Activated naive CD8-positive, alpha-beta T cell treated with anti-CD3 and anti-CD28 coated beads, Interleukin-2, amount 10 ng/mL, durations not matched to agents 7 days and 5 days (primary cell): ENCODE measurements at places on chromosomes 11 and 22. TPM values are rescaled to one million over a fixed set of nuclear protein-coding genes. Genes with fewer than 3 reads are reported as not detected.

GRCh38 chr11:3983101-3983500 lies 111.5 kb upstream of the RRM1 start:
- no peak for DNase-seq
- H3K36me3 ChIP-seq = peaks cover 23% of the 10 kb centered on the region
- H3K27ac ChIP-seq = peak overlapping the region; percentile 22
- peak overlapping the region; percentile 17 for H3K4me3 ChIP-seq
- no peaks in the 10 kb centered on the region for H3K27me3 ChIP-seq
- peaks cover 60% of the 10 kb centered on the region for H3K4me1 ChIP-seq

DNA sequence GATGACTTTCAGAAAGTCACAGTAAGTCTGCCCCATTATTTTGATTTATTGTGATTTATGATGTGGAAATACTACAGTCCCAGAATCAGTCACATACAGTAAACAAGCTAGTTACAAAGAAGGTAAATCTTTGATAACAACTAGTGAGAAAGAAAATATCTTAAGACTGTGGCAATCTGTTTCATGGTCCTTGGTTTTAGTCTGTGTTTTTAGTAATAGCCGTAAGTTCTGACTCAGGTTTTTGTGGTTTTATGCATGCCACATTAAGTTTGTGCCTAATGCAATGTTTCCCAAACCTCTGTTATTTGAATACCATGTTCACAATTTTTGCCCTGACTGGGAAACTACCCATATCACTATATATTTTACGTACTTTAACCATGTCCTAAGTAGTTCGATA lies 6.7 kb downstream of the CEP295 start:
- H3K36me3 ChIP-seq = peaks cover 26% of the 10 kb centered on the region
- no peak overlapping the region for H3K4me3 ChIP-seq
- DNase-seq = no peak
- H3K4me1 ChIP-seq = peaks cover 21% of the 10 kb centered on the region
- no peaks in the 10 kb centered on the region for H3K27me3 ChIP-seq

Gene HOATZ
- not detected for total RNA-seq

- no peaks in the 10 kb centered on the region for H3K27me3 ChIP-seq
- no peak for DNase-seq
- no peaks in the 10 kb centered on the region for H3K36me3 ChIP-seq
- no peak overlapping the region for H3K27ac ChIP-seq
- H3K4me3 ChIP-seq = no peak overlapping the region
Measured at GRCh38 chr11:99268886-99269285, 248.1 kb downstream of the CNTN5 start.

DNA sequence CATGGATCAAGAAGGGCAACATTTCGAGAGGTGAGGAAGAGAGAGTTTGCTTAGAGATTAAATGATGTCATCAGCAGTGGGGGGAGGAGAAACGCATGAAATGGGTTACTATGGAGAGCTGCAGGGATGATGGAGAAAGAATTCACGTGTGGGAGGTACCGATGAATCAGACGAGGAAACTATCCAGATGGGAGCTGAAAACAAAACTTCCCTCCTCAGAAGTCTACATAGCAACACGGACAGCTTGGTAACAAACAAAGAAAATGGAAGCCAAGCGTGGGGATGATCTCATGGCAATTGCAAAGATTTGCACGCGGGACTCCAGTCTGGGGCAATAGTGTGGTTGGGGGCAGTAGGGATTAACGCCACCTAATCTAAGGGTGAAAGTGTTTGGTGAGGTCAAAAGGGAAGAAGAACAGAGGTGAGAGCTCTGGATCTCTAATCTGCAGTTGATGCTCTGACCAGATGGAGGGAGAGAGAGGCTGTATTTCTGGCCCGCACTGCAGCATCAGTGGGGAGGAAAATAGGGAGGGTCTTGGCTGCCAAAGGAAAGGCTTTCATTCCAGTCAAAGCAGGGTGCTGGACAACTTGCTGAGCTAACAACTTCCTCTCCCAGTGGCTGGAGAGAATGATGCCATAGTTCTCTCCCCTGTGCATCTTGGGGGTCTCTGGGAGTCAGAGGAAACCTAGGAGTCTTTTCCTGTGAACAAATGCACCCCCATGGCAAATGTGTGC lies 43.4 kb upstream of the CSNK2A3 start:
- no peak overlapping the region for H3K27ac ChIP-seq
- no peak for DNase-seq
- H3K4me1 ChIP-seq = no peaks in the 10 kb centered on the region
- no peak overlapping the region for H3K4me3 ChIP-seq
- H3K36me3 ChIP-seq = no peaks in the 10 kb centered on the region

- no peak overlapping the region for H3K4me3 ChIP-seq
- peaks cover 42% of the 10 kb centered on the region for H3K36me3 ChIP-seq
- H3K27me3 ChIP-seq = no peaks in the 10 kb centered on the region
- DNase-seq = no peak
Measured at GRCh38 chr22:46286006-46286405, 10.7 kb upstream of the GTSE1 start.

- no peak overlapping the region for H3K4me3 ChIP-seq
- no peak for DNase-seq
- H3K27ac ChIP-seq = no peak overlapping the region
- H3K36me3 ChIP-seq = peaks cover 61% of the 10 kb centered on the region
- H3K4me1 ChIP-seq = peaks cover 59% of the 10 kb centered on the region
Measured at GRCh38 chr11:83168756-83169155, 11.8 kb downstream of the PCF11 start.

DNA sequence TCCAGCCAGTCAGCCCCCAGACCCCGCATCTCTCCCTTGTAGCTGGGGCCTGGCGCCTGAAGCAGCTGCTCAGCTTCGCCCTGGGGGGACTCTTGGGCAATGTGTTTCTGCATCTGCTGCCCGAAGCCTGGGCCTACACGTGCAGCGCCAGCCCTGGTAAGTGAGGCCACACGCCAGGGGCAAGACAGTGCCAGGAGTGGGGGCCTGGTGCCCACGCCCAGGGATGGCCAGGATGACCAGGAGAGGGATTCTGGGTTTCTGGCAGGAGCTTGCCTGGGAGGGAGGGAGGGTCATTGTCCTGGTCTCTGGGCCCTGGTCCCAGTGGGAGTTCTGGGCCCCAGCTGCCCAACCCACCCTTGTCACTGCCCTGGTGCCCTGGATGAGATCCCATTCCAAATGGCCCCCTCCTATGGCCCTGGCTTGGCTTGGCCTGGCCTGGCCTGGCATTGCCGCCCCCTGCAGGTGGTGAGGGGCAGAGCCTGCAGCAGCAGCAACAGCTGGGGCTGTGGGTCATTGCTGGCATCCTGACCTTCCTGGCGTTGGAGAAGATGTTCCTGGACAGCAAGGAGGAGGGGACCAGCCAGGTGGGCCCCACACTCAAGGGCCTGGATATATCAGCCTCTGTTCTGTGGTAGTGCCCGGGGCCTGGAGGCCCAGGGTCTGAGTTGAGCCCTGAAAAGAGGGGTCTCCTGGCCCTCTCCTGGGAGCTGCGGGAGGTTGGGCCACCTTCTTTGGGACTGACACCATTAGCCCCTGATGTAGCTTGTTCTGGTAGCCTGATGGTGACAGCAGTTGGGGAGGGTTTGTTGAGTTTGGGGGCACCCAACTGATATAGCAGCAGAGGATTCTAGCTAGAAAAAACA lies 3.7 kb downstream of the SLC39A13 start:
- H3K4me3 ChIP-seq = no peak overlapping the region
- H3K4me1 ChIP-seq = peaks cover 9% of the 10 kb centered on the region
- no peaks in the 10 kb centered on the region for H3K27me3 ChIP-seq
- DNase-seq = peak; percentile 77
- H3K27ac ChIP-seq = no peak overlapping the region

- H3K27ac ChIP-seq = no peak overlapping the region
- no peak for DNase-seq
- peaks cover 24% of the 10 kb centered on the region for H3K4me1 ChIP-seq
- H3K36me3 ChIP-seq = peaks cover 12% of the 10 kb centered on the region
Measured at GRCh38 chr11:19243613-19244012, 2.9 kb upstream of the E2F8 start.

GRCh38 chr22:32620992-32621391 lies 146.4 kb downstream of the FBXO7 start:
- H3K4me1 ChIP-seq = no peaks in the 10 kb centered on the region
- H3K27ac ChIP-seq = no peak overlapping the region
- H3K27me3 ChIP-seq = peaks cover 3% of the 10 kb centered on the region
- no peaks in the 10 kb centered on the region for H3K36me3 ChIP-seq
- DNase-seq = no peak

Gene SLC5A12
- not detected for total RNA-seq

DNA sequence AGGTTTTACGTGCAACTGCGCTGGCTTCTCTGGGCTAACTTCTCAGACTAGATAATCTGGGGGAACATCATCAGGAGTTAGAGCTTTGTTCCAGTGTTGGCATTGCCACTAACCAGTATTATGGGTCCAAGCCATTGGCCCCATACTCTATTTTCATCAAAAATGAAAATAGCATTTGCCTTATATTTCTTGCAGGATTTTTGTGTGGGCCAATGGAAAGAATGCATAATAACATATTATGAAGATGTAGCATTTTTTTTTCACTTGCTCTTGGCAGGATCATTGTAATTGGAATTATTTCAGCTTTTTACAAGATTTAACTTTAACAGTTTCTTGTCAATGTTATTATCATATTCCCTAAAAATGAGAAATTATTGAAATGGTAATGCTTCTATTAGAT lies 16.1 kb downstream of the ARHGAP42 start:
- H3K27me3 ChIP-seq = no peaks in the 10 kb centered on the region
- no peak overlapping the region for H3K27ac ChIP-seq
- H3K4me1 ChIP-seq = no peaks in the 10 kb centered on the region
- H3K36me3 ChIP-seq = no peaks in the 10 kb centered on the region
- DNase-seq = no peak

GRCh38 chr11:83543706-83544439 lies 257.7 kb upstream of the CCDC90B start:
- no peak overlapping the region for H3K27ac ChIP-seq
- no peak for DNase-seq
- H3K4me1 ChIP-seq = no peaks in the 10 kb centered on the region
- H3K27me3 ChIP-seq = no peaks in the 10 kb centered on the region
- H3K4me3 ChIP-seq = no peak overlapping the region
- no peaks in the 10 kb centered on the region for H3K36me3 ChIP-seq
